GM23248 (cell line): ENCODE measurements at places on chromosomes 2 and 18.
A peak's percentile ranks its signal among the peaks of the same experiment; 100 is the strongest.

DNA sequence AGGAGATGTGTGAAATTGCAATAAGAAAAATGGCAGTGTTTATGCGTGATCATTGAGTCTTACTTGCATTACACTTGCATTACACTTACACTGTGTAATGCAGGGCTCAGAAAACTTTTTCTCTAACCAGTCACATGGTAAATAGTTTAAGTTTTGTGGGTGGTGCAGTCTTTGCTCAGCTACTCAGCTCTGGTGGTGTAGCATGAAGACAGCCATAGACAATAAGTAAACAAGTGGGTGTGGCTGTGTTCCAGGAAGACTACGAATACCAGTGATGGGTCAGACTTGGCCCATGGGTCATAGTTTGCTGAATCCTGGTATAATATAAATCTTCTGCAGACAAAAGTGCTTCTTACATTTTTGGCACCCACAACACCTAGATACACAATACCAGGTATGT lies 115.6 kb upstream of the CYP1B1 start:
- DNase-seq = peak; percentile 66

DNA sequence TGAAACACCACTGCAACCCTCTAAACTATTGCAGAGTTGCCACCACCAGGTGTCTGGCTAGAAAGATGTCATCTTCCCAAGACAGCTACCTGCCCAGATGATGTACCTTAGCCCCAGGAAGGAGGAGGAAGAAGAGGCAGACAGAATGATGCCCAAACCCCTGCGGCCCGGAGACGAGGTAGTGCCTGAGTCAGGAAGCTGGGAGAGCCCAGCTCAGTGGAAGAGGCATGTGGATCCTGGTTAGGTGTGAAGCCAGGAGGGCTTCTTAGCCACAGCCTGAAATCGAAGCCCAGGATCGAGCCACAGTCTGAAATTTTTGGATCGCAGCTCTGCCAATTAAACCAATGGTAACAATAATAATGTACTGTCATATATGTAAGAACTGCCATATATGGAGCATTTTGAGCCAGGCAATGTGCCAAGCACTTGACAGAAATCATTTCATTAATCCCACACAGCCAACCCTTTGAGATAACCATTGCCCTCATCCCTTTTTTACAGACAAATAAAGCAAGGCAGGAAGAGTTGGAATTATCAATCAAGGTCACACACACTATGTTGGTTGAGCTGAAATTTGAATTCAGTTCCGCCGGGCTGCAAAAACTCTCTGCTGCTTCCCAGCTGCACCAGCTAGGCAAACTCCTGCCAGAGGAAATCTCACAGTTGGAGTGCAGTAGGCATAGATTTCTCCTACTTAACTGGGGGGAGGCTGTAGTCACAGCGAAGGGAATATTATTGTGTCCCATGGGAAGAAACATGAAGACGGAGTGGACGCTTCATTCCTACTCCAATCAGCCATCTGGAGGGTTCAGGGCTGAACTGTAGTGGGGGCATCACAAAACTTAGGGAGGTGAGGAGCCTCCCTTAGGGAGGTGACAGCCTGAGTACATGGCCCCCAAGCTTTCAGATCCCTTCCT lies 19.4 kb upstream of the CYP1B1 start:
- DNase-seq = no peak

- peak; percentile 80 for DNase-seq
Observed at GRCh38 chr2:164782323-164782722, 59.3 kb downstream of the COBLL1 start.

GRCh38 chr2:200762127-200762526 lies 49.6 kb upstream of the BZW1 start:
- no peak for DNase-seq

- DNase-seq = no peak
Observed at GRCh38 chr2:239003624-239004273, 155.9 kb downstream of the TWIST2 start.

DNA sequence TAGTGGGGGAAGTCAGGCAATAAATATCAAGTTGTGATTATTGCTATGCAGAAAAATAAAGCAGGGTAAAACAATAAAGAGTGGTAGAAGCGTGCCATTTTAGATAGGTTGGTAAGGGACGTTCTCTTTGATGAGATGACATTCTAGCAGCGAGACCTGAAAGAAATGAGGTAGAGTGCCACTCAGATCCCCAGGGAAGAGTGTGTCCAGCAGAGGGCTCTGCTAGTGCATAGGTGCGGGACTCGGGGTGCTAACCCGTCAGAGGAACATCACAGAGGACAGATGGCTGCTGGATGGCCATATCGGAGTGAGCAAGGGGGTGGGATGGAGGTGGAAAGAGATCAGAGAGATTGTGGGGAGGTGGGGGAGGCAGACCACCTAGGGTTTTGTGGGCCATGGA lies 16.3 kb upstream of the GTF2A1L start:
- DNase-seq = peak; percentile 30
